ENCODE measurements at places on chromosomes 2 and 18.

GRCh38 chr18:72652990-72653593 is 109.0 kb upstream of the CBLN2 start:
- no peak for DNase-seq

GRCh38 chr2:159111346-159111927 is 143.0 kb downstream of the TANC1 start:
- no peak for DNase-seq

- DNase-seq: peak; percentile 13
Observed at GRCh38 chr2:218019411-218020060, 16.7 kb upstream of the TNS1 start.

GRCh38 chr18:49161627-49162026 is 210.9 kb upstream of the SMAD7 start:
- DNase-seq: no peak

- DNase-seq: no peak
Observed at GRCh38 chr2:132975193-132976105, 305.4 kb upstream of the LYPD1 start.

DNA sequence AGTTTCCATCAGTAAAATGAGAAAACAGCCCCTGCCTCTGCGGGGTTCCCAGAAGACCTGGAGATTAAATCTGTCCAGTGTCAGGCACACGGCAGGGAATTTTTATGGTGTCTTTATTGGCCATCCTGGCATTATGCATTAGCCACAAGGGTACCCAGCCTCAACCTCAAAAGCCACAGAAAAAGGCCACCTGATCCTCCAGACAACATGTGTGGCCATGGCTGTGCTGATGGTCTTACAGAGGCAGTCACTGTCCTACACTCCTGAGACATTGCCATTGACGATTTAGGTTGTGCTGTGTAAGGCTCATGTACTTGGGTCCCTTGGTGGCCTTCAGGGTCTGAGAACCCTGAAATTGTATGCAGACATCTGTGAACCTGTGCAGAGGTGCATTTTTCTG is 115.6 kb downstream of the SMAD7 start:
- DNase-seq: no peak

DNA sequence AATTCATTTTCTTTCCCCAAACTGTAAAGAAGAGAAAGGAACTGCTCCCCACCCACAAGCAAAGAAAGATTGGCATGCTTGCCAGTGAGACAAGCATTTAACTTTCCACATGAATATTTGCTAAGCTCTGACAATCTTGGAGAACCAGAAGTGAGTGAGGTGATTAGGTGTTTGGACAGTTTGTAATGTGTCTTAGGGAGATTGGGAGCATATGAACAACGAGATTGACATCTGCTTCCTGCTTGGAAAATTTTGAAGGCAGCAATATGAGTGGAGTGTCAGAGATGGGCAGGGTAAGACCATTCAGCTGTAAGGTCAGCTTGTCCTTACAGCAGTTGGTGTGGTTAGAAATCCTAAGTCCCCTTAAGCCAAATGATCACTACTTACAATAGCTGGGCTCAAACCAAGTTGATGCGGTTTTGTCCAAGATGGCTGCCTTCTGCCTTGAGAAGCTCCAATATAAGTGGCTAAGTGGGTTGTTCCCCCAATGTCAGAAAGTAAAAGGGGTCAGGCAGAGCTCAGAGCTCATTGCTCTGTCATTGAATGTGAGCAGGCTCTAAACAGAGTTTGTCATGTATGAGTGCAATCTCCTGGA is 36.0 kb upstream of the GALNT5 start:
- DNase-seq: no peak

GRCh38 chr2:209556354-209556961 is 132.6 kb downstream of the MAP2 start:
- no peak for DNase-seq

DNA sequence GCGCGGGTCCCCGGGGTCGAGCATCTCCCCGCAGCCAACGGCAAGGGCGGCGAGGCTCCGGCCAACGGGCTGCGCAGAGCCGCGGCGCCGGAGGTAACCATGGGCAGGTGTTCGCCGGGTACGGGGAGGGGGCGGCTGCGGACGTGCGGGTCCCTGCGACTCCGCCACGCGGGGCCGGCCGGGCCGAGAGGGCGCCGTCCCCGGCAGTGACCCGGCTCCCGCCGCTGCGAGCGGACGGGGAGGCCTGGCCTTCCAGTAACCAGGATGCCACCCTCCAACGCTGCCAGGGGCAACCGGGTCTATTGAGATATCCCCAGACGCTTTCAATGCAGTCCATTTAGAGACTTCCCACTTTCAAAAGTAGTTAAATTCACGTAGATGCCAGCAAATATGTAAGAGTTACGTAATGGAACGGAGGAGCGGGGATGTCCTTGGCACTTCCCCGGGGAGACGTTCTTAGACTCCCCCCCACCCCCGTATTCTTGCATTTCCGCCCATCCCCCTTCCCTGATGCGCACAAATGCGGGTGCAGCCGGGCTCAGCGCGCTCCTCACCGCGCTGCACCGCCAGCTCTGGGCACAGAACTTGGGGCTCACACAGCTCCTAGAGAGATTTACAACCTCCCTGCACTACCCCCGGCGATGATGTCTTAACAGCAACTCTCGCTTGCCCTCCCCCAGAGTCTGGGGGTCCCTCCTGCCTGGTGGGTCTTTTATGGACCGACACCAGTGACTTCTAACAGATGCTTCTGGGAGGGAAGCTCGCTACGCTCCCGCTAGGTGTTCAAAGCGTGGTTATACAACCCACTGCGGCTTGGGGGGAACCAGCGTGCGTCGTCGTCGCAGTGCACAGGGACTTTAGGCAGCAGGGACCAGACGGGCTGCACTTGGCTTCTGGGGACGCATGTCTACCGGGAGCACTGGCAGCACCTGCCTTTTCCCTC is 657 bp downstream of the SGPP2 start:
- no peak for DNase-seq

- DNase-seq: peak; percentile 55
Observed at GRCh38 chr2:121974897-121975661, 219.6 kb downstream of the TSN start.

DNA sequence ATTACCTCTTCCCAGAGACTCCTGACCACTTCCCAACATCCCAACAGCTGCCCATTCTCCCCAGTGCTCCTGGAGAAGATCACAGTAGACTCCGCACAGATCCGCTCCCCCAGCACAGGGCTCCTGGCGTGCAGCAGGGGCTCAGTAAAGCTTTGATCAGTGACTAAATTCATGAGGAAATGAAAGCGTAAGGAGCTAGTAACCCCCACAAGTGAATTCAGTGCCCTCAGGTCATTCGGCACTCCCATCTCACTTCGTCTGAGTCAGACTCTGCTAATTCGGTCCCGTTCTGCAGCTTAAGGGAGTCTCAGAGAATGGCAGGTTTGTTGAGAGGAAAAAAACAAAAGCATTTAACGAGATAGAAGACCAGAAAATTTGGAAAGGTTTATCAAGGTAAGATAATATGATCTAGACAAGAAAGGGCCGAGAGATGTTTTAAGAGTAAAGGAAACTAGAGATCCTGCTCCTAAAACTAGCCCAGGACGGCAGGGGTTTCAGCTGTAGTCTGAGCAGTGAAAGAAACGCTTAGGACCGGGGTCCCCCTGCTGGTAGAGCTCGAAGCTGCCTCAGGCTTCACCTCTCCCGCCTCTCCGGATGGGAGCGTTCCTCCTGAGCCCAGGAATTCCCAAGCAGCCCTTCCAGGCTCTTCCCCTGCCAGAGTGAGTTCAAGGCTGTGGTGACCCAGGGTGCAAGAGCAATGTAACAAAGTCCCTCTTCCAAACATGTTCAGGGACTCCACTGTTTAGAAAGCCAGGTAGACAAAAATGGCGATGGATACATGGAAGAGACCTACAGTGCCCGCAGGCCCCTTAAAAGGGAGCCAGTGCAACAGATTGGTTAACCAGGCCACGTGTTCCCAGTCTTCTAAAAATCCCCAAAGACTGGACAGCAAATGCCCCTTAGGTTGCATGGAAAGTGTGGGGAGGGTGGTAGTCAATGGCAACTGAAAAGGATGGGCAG is 127.3 kb downstream of the DNER start:
- DNase-seq: peak; percentile 80

DNA sequence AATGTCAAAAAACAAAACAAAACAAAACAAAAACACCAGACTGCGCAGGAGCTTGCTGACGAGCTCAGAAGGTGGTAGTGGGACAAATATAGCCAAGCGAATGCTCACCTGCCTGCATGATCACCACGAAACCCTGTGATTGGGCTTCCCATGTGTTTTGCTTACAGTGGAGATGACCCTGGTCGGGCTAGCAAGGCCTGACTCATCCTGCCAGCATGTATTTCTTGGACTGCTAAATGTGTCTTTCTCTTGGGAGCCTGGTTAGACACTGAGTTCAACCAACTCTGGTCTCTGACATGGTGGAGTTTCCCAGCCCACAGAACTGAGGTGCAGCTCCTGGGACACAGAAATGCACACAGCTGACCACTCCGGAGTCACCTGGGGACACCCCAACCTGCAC is 30.7 kb upstream of the DUSP2 start:
- DNase-seq: no peak

- no peak for DNase-seq
Observed at GRCh38 chr18:71105078-71105819, 816.4 kb downstream of the SOCS6 start.

Measured in left hindlimb (tissue), 1 donor.